ENCODE measurements at places on chromosomes 4 and X. TPM values are rescaled to one million over a fixed set of nuclear protein-coding genes. Genes with fewer than 3 reads are reported as not detected.

DNA sequence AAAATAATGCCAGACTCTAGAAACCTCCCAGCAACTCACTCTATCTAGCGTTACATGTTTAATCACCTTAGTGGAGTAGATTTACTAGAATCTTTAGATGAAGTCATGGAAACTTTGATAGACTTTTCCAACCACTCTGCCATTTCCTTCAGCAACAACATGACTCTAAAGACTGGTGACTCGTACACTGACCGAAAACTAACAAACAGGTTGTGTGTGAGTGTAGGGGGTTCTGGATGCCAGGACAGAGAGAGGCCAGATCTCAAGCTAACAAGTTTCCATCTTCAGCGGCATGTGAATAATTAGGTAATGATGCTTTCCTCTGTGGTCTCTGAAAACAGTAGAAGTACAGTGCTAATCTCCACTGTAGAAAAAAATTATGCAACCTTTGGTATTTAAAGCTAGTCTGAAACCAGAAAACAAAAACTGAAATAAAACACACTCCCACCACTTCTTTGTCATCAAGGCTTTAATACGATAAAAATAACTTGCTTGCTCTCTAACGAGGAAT, 286.4 kb downstream of the PRDM5 start:
- no peak overlapping the region for H3K27ac ChIP-seq
- no peaks in the 10 kb centered on the region for H3K27me3 ChIP-seq
- no peak overlapping the region for H3K4me3 ChIP-seq
- no peaks in the 10 kb centered on the region for H3K36me3 ChIP-seq
- H3K4me1 ChIP-seq: peaks cover 8% of the 10 kb centered on the region

DNA sequence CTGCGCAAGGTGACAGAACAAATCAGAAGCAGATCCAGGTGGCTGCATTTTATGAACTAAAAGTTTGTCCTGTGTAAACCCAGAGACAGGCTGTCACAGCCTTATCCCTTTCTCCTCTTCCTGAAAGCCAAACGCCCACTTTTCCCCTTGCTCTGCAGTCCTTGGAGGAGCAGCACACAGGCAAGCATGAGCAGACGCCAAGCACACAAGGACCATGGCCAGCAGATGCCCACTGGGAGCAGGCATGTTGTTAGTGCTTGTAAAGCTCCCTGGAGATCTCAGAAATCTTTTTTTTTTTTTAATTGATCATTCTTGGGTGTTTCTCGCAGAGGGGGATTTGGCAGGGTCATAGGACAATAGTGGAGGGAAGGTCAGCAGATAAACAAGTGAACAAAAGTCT, 11.5 kb upstream of the HOPX start:
- H3K27ac ChIP-seq: no peak overlapping the region
- no peaks in the 10 kb centered on the region for H3K36me3 ChIP-seq
- H3K4me1 ChIP-seq: no peaks in the 10 kb centered on the region
- no peak for DNase-seq

DNA sequence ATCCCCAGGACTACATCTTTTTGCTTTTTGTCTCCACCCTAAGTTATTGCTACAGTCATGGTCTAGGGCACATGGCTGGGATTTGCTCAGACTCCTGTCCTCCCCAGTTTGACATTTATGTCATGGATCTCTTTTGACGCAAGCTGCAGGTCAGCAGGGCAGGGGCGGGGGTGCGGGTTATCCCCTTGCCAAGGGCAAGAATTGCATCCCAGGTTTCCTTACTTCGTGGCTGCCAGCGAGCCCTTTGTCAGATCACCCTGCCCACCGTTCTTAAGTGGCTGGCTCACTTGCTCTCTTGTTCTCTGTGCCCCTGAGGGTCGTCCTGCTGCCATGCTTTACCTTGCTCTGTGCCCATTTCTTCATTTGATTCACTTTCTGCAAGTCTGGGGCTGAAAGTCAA, 21.1 kb upstream of the UBA1 start:
- DNase-seq: no peak
- H3K4me3 ChIP-seq: no peak overlapping the region
- peaks cover 15% of the 10 kb centered on the region for H3K27me3 ChIP-seq
- H3K27ac ChIP-seq: no peak overlapping the region

DNA sequence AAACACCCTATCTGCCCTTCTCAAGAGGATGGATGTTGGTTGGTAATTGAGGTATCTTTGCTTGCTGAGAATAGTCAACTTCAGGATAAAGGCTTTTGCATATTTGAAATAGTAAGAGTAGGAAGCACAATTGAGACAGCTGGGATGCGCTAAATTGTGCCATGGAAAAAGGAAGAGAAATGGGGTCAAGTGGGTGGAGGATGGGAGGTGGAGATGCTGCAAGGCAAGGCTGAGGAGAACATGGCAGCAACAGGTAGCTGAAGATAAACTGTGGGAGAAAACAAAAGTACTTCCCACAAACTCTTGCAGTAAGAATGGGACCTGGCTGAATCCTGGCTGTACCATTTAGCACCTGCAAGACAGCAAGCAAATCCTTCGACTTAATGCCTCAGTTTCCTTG, 13.9 kb upstream of the CDS1 start:
- H3K36me3 ChIP-seq: no peaks in the 10 kb centered on the region
- no peak overlapping the region for H3K27ac ChIP-seq
- peaks cover 19% of the 10 kb centered on the region for H3K27me3 ChIP-seq
- no peak for DNase-seq

DNA sequence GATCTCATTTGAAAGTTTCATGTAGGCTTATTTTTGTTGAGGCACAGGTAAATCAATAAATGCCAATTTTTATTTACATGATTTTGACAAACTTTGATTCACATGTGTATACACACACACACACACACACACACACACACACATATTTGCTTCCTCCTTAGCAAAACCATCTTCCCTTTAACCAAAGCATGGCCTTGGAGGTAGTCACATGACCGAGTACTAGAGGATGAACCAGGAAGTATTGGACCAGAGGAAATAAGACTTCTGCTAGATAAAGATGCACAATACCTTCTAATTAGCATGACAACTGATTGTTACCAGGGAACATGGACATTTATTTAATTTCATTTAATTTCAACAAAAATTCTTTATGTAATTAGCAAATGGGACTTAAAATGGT, 23.4 kb upstream of the CFAP299 start:
- H3K4me1 ChIP-seq: no peaks in the 10 kb centered on the region
- H3K27me3 ChIP-seq: peaks cover 25% of the 10 kb centered on the region
- no peak overlapping the region for H3K27ac ChIP-seq
- no peak for DNase-seq

DNA sequence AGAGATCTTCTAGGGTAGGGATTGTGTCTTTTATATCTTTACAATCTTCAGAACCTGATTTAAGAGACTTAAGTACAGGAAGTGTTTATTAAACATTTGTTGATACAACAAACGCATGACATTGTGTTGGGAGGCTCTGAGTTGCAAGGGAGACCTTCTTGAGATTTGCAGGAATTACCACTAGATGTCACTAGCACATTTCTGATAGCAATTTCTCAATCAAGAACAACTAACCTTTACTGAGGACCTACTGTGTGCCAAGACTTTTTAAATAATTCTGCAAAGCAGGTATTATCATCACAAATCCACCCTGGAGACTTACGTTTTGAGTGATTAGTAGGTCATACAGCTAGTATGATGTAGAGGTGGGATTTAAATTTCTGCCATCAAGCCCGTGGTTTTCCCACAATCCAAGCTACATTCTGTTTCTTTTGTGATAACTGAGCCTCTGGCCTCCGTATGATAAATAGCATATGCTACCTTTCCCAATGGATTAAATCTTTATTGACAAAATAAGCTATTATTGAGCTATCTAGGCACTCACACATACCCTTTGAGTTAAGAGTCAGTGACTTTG, 986.0 kb downstream of the CCSER1 start:
- no peaks in the 10 kb centered on the region for H3K4me1 ChIP-seq
- no peak for DNase-seq
- no peak overlapping the region for H3K4me3 ChIP-seq
- H3K36me3 ChIP-seq: no peaks in the 10 kb centered on the region
- H3K27me3 ChIP-seq: no peaks in the 10 kb centered on the region
- H3K27ac ChIP-seq: no peak overlapping the region

DNA sequence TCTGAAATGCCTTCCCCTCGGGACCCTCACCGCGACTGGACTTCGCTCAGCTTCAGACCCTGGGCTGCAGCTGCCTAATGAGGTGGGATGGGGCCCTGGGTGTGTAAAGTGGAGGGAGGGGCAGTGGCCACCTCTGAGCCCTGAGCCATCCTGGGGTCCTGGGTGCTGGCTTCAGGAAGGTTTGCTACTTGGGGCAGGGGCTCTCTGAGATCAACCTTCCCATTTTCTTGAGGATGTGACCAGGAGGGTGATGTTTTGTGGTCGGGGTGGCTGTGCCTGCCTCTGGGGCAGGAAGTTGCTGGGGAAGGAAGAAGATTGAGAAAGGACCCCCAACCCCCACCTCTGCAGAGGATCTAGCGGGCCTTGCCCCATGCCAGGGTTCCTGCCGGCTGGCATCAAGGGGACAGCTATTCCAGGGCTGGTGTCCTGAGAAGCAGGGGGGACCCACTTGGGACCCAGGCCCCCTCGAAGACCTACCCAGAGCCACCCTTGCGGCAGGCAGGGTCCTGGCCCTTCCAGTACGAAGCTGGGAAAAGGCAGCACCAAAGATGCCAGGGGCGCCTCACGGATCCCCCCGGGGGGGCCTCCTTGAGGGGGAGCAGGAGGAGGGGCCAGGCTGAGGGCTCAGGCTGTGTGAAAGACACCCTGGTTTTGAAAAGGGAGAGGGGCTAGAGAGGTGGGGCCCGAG, 6.5 kb downstream of the SH3BP2 start:
- no peak for DNase-seq
- peaks cover 51% of the 10 kb centered on the region for H3K4me1 ChIP-seq
- no peaks in the 10 kb centered on the region for H3K27me3 ChIP-seq
- H3K4me3 ChIP-seq: peak overlapping the region; percentile 92

DNA sequence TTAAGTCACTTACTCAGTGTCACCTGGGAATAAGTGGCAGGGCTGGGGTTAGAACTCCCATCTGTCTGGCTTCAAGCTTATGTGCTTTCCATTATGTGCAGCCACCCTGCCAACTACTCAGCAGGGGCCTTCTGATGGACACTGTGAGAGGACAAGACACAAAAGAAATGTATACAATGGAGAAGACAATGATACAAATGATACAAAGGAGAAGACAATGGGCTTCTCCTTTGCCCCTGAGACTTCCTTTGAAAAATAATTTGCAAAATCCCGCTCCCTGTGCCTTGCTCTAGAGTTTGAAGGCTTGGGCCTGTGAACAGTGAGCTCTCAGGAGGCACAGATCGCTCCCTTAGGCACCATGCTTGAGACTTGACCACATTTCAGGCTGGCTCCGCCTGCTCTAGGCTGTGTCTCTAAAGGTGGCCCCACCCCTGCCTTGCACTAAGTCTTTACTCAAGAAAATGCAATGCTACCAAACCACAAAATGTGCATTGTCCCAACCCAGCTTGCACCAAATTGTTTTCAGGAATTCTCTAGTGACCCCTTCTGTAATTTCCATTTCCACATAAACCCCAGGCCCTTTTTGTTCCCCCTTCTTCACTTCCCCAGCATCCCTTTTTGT, 27.1 kb upstream of the STX18 start:
- H3K27ac ChIP-seq: no peak overlapping the region
- no peak for DNase-seq
- peaks cover 18% of the 10 kb centered on the region for H3K36me3 ChIP-seq
- no peaks in the 10 kb centered on the region for H3K27me3 ChIP-seq
- no peak overlapping the region for H3K4me3 ChIP-seq
- no peaks in the 10 kb centered on the region for H3K4me1 ChIP-seq

DNA sequence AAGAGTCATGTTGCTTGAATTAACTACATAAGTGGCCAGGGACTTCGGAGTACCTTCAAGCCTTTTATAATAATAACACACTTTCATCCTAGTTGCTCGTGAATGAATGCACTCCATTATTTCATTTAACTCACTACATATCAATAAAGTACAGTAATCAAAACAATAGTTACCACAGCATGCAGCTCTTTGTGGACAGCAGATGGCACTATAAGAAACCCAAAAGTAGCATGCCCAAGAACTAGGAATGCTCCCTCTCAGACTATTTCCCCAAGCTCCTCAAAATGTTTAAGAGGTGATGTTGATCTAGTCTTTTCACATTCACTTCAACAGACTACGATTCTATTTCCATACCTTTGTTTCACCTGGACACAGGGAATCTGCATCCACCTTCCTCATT, 500.8 kb upstream of the DIAPH2 start:
- H3K4me1 ChIP-seq: no peaks in the 10 kb centered on the region
- DNase-seq: no peak
- H3K4me3 ChIP-seq: no peak overlapping the region
- H3K27ac ChIP-seq: no peak overlapping the region
- H3K27me3 ChIP-seq: peaks cover 11% of the 10 kb centered on the region

- H3K4me3 ChIP-seq: no peak overlapping the region
- no peaks in the 10 kb centered on the region for H3K27me3 ChIP-seq
- H3K4me1 ChIP-seq: no peaks in the 10 kb centered on the region
- H3K36me3 ChIP-seq: peaks cover 15% of the 10 kb centered on the region
Measured at GRCh38 chrX:53211391-53211978, 13.5 kb downstream of the KDM5C start.

DNA sequence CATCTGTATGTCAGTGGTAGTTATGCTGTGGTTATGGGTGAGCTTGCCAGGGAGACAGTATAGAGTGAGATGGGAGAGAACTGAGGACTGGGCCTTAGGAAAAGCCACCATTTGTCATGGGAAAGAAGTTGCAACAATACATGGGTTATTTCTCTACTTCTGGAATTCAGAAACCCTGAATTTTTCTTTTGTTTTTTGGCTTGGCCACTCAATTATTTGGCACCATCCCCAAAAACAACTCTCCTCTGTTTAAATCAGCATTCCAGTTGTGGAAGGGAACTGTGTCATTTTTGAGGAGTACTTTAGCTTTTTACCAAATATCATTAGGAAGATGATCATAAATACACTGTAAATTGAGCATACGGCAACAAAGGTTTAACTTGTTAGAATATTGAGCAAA, 41.1 kb upstream of the ACSL4 start:
- no peak overlapping the region for H3K4me3 ChIP-seq
- no peaks in the 10 kb centered on the region for H3K36me3 ChIP-seq
- no peak for DNase-seq
- H3K27ac ChIP-seq: no peak overlapping the region
- no peaks in the 10 kb centered on the region for H3K4me1 ChIP-seq

- H3K4me1 ChIP-seq: no peaks in the 10 kb centered on the region
- H3K27ac ChIP-seq: no peak overlapping the region
- DNase-seq: no peak
- H3K27me3 ChIP-seq: no peaks in the 10 kb centered on the region
- H3K36me3 ChIP-seq: no peaks in the 10 kb centered on the region
Measured at GRCh38 chr4:166290426-166290825, 417.4 kb downstream of the TLL1 start.

GRCh38 chr4:158621729-158622128, 50.0 kb downstream of the C4orf46 start:
- DNase-seq: no peak
- no peaks in the 10 kb centered on the region for H3K36me3 ChIP-seq
- H3K27me3 ChIP-seq: peaks cover 17% of the 10 kb centered on the region
- H3K4me1 ChIP-seq: peaks cover 4% of the 10 kb centered on the region

- H3K4me3 ChIP-seq: no peak overlapping the region
- H3K4me1 ChIP-seq: no peaks in the 10 kb centered on the region
- H3K27me3 ChIP-seq: peaks cover 10% of the 10 kb centered on the region
- no peak overlapping the region for H3K27ac ChIP-seq
- no peaks in the 10 kb centered on the region for H3K36me3 ChIP-seq
- no peak for DNase-seq
Measured at GRCh38 chrX:10630320-10630719, 9.9 kb upstream of the MID1 start.

Gene UGT8
- 0.74 TPM for total RNA-seq

Gene SUPT20HL1
- total RNA-seq: not detected

Gene GPR82
- 0.19 TPM for total RNA-seq

Gene USP17L5
- total RNA-seq: not detected

Gene ZXDA
- total RNA-seq: 5.4 TPM

Gene GASK1B
- not detected for total RNA-seq

Data from activated T-cell treated with anti-CD3 and anti-CD28 coated beads, Interleukin-2, amount 50 U/mL, for 72 hours (primary cell).